ENCODE measurements at places on chromosomes 13 and 19.
A peak's percentile ranks its signal among the peaks of the same experiment; 100 is the strongest.

DNA sequence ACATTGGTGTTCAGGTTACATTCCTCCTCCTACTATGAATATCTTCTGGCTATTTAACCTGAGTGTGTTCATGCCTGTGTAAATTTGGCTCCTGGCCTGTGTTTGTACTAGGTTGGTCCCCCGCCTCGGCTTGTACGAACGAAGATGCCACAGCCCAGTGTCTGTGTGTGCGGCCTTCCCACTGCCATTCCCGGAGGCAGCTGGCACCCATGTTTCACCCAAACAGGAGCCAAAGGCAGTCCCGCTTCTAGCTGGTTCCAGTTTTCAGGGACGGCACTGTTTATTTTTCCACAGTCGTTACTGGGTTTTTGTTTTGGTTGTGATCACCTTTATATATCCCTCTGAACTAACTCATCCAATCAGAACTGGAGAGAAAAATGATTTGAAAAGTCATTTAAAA, 102.5 kb upstream of the ZNF536 start:
- no peak for DNase-seq

- no peak for DNase-seq
These were observed 384.4 kb downstream of the LMO7 start for GRCh38 chr13:76020421-76020955.

GRCh38 chr19:53365134-53365898, at the start of gene ZNF525:
ZNF525 (plus strand) TSS chr19:53365705; CDS start chr19:53372282, 6,577 bp downstream.
- DNase-seq = peak; percentile 78

- no peak for DNase-seq
These were observed 104.3 kb downstream of the STARD13 start for GRCh38 chr13:33181264-33181663.

DNA sequence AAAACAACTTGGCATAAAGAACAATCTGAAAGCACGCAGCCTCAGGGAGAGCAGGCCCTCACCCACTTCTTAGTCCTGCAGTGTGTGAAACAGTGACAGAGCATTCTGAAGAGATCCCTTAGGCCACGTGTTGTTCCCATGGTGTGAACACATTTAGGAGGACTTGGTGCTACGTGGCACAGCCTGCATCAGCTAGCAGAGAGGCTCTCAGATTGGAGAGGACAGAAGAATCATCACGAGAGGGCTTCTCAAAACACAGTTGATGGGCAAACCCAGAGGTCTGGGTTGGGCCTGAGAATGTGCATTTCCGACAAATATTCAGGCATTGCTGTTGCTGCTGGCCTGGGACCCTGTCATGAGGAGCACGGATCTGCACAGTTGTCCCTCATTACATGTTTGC, 26.1 kb upstream of the TFDP1 start:
- DNase-seq = no peak

DNA sequence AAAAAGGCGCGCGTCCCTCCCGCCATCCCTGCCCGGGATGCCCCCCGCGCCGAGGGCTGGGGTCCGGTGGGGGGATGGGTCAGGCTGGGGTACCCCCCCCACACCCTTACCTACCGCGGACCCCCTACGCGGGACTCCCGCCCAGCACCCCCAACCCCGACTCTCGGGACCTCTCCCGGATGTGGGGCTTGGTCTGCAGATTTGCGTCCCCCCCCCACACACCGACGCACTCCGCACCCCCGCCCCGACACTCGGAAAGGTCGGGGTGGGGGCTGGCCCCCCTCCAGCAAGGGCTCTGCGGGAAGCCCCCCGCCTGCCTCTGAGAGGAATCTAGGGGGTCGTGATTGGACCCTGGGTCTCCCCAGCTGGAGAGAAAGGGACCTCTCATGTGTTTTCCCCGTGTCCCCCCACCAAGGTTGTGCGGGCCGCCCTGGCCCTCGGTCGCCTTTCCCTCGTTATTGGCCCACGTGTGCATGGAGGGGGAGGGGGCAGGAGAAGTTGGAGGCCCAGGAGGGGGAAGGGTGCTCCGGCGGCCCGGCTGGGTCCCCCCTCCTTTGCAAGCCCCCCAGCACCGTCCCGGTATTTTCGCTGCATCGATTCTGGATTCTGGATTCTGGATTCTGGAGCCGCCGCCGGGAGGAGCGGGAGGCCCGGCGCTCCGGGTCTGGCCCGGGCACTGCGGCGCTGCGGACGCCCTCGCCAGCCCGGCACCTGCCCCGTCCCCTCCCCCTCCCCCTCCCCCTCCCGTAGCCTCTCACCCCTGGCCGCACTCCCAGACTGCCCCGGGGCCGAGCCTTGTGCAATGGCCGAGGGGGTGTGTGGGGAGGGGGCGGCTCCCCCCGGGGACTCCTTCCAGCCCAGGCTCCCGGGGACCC, 607 bp downstream of the NFIC start:
- no peak for DNase-seq

DNA sequence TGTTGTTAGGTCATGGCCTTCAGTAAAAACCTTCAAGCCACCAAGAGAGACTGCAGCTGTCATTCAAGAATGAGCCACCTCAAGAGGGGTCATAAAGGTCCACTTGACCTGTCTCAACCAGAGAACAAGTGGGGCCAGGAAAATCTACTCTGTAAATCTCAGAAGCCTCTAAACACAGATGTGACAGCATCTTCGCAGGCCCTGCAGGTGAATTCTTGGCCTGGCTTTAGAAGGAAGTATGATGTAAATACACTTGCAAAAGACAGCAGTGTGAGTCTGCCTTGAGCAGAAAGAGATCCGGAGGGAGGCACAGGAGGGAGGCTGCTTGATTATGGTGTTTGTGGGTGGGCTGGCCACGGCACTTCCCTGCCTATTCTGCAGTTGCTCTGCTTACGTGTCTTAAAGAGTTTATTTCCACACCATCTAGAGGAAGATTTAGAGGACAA, 1082.9 kb downstream of the UQCRFS1 start:
- DNase-seq = no peak

- no peak for DNase-seq
These were observed 10.4 kb upstream of the ENOX1 start for GRCh38 chr13:43797159-43797558.

GRCh38 chr19:12783291-12783848, 7.9 kb upstream of the JUNB start:
- DNase-seq = no peak

GRCh38 chr13:114226699-114227323, 7.9 kb upstream of the CDC16 start:
- peak; percentile 66 for DNase-seq

DNA sequence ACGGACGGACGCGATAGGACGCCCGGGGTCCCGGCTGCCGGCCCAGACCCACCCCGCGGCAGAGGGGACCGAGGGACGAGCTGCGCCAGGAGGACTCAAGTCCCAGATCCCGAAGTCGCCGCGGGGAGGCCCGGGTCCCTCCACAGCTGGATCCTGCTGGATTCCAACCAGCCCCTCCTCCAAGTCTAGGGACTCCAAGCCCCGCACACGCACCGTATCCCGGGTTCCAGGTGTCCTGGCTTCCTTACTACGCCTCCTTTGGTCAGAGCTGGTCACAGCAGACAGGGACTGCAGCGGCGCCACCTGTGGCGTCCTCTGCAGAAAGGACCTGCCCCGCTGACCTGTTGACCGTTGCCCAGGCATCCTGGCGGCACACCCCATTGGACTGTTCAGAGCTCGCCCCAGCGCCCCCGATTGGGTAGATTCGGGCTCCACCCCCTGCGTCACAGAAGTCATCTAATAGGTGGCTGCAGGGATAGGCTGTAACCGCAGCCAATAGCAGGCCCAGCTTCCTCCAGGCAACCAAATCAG, 29.0 kb upstream of the ZNF709 start:
- DNase-seq = no peak

GRCh38 chr19:29636553-29637360, 28.5 kb upstream of the PLEKHF1 start:
- no peak for DNase-seq

DNA sequence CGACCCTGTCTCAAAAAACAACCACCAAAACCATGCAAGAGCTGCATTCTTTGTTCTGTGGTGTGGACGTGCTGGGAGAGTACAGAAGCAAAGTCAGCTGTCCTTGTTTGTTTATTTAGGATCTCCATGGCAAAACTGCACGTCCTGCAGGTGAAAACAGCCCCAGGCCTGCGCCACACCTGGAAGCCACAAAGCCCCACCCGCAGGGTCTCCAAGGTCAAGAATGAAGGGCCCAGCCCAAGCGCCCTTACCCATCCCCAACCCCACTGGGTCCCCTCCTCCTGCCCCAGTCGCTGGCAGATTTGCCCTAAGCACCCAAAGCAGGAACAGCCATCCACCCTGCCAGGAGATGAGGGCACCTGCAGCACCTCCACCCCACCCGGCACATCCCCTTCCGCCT, 10.5 kb downstream of the MBD3 start:
- DNase-seq = no peak

DNA sequence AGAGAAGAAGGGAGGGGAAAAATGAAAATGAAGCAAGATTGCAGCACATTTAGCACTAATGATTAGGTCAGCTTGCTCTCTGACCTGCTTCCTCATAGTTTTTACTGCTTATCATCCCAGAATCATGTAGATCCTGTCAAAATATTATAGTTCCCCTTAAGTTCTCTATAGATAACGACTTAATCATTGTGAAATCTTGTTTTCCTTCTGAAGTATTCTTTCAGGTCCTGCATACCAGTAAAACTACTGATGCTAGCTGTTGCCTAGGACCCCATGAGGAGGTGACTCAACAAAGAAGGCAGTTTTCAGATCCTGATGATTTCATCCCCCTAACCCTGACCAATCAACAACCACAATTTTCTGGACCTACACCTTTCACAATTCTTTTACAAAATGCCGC, 1131.7 kb downstream of the SLITRK5 start:
- DNase-seq = no peak

DNA sequence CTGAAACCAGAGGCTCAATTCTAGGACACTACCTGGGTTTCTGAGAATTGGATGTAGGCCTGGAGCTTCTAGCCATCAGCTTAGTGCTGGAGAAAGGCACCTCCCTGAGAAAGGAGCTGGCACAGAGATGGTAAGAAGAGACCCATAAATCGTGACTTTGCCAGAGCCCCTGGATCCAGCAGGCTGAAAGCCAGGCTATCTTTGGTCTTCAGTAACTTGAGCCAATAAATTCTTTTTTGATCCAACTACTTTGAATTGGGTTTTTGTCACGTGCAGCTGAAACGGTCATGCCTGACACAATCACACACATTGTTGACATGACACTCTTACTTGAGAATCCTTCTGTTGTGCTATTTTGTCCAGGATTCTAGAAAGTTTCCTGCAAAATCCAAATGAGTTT, 103.4 kb downstream of the LHFPL6 start:
- no peak for DNase-seq

GRCh38 chr19:16619457-16619856, 8.5 kb downstream of the MED26 start:
- DNase-seq = no peak

DNA sequence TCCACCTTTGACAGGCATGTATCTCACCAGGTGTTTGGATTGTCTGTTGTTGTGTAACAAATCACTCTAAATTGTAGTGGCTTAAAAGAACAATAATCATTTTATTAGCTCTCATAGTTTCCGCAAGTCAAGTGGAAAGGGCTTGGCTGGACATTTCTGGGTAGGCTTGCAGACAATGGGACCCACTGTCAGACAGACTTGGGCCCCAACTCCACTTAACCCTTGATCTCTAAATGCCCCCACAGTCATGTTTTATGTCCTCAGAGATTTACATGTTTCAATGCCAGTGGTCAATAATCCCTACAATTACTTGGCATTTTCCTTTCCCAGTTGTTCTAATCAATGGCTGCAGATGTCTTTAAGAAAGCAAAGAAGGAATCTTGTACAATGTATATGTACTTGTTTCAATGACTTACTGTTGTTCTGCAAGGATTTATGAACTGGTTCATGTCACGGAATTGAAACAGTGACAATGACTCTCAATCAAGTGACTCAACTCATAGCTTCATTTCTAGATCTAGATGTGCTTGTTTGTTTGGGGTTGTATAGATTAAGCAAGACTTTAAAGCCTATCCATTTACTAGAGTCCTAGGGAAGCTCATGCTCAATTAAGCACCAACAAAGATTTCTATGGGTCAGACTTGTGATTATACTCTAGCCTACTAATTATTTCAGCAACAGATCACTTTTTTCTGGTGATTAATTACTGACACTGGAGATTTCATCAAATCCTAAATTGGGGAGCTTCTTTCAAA, 510.1 kb upstream of the NBEA start:
- no peak for DNase-seq

DNA sequence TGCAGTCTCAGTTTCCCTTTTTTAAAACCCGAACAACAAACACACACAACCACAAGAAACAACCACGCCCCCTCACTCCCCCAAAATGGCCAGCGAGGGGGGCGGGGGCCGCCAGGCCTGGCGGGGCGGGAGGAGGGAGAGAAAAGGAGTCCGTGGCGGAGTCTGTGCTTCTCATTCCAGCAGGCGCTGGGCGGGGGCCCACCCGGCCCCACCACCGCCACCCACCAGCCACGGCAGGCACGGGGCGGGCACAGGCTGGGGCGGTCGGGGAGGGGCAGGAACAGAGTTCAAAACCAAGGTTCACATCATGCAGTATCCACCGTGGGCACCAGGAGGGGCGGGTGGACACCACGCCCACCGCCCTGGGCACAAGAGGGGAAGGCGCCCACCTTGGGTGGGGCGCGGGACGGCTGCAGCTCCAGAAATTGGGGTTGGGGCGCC, 12.9 kb downstream of the DPF1 start:
- no peak for DNase-seq

GRCh38 chr13:71856548-71857043, 10.4 kb downstream of the DACH1 start:
- DNase-seq = no peak

DNA sequence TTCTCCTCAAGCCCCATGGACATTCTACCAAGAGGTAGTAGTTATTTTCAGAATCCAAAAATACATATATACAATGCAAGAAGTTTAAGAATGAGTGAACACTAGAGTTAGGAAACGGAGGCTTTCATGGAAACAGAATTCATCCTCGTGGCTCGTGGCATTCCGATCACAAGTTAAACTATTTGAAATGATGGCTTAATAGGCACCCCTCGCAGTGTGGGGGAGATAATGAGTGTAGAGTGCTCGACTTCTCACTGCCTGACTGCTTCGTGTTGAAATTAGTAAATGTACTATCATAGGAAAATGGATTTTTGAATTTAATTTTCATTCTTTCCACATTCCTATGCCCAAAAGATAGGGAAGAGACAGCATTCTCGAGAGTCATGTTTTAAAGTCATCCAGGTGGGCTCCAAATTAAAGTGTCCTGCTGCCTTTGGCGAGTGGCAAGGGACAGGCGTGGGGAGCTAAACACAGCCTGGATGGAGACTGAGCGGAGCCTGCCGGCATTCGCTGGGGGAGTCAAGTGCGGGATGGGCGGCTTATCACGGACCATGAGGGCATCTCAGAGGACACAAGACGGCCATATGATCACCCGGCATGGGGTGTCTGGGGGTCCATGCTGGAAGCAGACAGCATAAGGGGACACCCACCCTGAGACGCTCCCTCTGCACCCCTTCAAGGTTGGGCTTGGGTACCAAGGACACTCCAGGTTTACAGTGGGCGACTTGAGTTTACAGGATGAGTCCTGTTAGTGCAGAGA, 165.2 kb downstream of the TEX29 start:
- DNase-seq = no peak

- DNase-seq = no peak
These were observed 691 bp upstream of the OLFM2 start for GRCh38 chr19:9937001-9937411.

Measured in CMK (cell line).